ENCODE measurements at places on chromosomes 12 and 14.

GRCh38 chr12:85007836-85008235 lies 28.2 kb downstream of the TSPAN19 start:
- DNase-seq = no peak

DNA sequence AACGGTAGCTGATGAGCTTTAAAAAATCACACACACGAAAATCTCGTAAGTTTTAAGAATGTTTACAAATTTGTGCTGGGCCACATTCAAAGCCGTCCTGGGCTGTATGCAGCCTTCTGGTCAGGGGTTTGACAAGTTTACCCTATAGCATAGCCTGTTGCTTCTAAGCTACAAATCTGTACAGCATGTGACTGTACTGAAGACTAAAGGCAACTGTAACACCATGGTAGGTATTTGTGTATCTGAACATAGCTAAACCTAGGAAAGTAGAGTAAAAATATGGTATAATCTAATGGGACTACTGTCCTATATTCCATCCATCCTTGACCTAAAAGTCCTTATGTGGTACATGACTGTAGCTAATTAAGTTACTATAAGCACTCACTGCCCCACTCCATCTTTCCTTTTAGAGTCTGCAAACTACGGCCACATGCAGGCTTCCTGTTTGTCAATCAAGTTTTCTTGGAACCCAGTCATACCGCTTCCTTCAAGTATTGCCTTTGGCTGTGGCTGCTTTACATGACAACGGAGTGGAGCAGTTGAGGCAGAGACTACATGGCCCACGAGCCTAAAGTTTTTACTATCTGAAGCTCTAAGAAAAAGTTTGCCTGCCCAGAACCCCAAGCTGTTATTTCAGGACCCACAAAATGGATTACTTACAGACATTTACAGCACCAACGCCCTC lies 18.5 kb downstream of the KRT7 start:
- no peak for DNase-seq

DNA sequence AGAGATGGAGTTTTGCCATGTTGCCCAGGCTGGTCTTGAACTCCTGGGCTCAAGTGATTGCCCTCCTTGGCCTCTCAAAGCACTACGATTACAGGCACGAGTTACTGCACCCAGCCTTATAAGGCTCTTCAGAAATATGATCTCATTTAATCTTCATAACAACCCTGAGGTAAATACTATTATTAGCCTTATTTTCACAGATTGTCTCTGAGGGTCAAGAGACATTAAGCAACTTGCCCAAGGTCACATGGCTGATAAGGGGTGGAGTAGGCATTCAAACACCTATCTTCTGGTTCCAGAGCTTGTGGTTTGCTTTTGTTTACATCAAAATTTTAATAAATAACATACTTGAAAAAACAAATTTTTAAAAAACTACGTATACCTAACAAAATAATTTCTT lies 5.1 kb downstream of the PRKAG1 start:
- no peak for DNase-seq

GRCh38 chr12:124094188-124094587 lies 121.2 kb downstream of the ZNF664 start:
- DNase-seq = no peak

DNA sequence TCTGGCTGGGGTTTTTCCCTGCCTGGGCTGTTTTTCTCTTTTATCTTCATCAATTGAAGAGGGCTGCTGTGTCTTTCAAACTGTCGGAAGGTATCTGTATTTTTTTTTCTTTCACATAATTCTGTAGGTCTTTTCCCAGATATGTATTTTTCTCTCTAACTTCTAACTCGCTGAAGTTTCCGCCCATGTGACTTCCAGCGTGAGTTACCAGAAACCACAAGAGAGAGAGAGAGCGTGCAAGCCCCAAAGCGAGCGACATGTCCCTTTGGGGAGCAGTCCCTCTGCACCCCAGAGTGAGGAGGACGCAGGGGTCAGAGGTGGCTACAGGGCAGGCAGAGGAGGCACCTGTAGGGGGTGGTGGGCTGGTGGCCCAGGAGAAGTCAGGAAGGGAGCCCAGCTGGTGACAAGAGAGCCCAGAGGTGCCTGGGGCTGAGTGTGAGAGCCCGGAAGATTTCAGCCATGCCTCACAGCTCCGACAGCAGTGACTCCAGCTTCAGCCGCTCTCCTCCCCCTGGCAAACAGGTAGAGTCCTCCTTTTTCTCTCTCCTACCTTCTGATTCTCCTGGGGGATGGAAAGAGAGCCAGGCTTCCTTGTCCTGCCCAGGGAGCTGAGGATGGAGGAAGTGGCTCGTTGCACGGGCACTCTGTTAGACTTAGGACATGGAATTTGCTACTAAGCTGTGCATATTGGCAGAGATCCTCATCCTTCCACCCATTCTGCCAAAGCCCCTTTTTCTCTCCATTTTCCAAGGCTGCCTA lies at the start of gene BATF:
Gene BATF (plus strand): TSS at position 246 of the 759 bp plus-strand sequence. CDS start 214 bp downstream, at position 460.
- no peak for DNase-seq
